ENCODE measurements at places on chromosomes 3 and 15.
A peak's percentile ranks its signal among the peaks of the same experiment; 100 is the strongest.

GRCh38 chr3:183309276-183309675, 56.2 kb downstream of the B3GNT5 start:
- DNase-seq: no peak

DNA sequence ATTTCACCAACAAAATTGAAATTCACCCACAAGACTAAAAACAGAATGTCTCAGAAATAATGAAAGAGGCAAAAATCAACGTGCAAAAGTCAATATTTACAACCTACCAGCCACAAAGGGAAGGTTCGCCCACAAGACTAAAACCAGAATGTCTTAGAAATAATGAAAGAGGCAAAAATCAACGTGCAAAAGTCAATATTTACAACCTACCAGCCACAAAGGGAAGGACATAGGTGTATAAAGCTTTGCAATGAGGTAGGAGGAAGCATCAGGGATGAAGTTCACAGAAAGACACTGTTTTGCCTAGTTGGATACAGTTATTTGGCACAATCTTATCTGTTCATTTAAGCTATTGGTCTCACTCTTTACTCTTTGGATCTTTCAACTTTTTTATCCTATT, 14.3 kb downstream of the OXTR start:
- no peak for DNase-seq

- DNase-seq: peak; percentile 84
These were observed 37.7 kb downstream of the TM4SF4 start for GRCh38 chr3:149512073-149512782.

DNA sequence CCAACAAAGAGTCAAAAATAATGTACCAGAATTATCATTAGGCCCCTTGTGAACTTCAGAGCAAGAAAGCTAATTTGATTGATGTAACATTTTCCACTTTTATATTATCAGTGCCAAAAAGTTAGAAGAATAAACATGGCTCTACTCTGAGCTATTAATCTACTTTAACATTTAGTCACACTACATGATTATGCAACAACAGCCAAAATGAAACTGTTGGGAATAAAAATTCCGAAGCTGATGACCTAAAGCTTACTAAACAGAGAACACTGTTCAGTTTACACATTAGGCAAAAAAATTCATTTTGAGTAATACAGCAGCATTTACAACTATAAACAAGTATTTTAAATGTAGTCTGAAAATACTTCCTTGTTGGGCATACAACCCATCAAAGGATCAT, 1134.1 kb downstream of the EPHA3 start:
- DNase-seq: no peak
